Stimulated activated CD4-positive, alpha-beta T cell treated with anti-CD3 and anti-CD28 coated beads, Interleukin-2, amount 100 ng/mL, for 24 hours (primary cell): ENCODE measurements at places on chromosomes 2 and 18.

DNA sequence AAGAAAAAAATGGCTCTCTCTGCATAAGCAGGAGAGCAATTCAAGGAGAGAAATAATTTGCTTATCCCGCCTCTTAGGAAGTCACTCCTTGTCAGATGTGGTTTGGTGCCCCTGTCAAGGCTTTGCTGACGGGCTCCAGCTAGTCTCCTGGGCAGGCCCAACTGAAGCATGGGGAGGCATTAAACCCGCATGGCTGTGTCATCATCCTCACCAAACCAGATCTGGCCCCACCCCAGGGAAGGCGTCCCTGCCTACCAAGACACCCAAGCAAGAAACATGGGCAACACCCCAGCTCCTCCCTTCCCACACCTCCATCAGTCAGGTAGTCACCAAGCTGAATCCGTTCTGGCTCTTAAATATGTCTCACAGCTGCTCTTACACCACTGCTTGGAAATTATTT lies 108.0 kb downstream of the SGPP2 start:
- no peak for DNase-seq

DNA sequence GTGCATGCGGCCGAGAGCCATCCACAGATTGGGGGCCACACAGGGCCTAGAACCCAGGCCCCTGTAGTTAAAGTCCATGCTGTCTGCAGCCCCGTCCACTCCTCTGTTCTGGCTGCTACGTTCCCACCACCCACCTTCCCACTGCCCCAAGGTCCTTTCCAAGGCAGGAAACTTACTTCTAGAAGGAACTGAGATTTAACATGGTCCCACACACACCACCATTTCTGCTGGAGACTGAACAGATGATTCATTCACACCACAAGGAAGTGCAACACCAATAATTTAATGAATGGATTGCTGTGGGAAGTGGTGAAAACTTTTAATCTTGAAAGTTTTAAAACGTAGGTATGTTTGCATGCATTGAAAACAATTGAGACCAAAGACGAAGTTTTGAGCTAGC lies 95.2 kb downstream of the LBH start:
- no peak for DNase-seq

DNA sequence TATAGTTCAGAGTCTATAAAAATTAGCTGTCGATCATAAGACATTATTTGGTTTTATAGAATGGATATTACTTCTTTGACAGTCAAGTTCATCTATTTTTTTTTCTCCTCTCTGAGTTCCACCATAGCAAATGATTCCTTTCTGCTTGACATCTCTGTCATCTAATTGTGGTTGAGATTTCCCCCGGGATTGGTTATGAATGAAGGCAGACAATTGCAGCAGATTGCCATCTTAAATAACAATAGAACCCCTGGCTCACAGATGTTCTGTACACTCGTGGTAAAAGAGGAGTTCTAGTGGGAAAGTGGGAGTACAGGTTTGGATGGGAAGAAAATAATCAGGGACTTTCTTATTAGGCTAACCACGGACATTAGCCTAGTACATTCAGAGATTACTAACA lies 292.1 kb upstream of the NRXN1 start:
- no peak for DNase-seq

GRCh38 chr2:30412684-30413570 lies 34.1 kb upstream of the LCLAT1 start:
- no peak for DNase-seq

GRCh38 chr2:147989809-147990403 lies 30.6 kb downstream of the ORC4 start:
- DNase-seq: no peak

- DNase-seq: no peak
Observed at GRCh38 chr2:28164280-28164801, 228.3 kb upstream of the FOSL2 start.

DNA sequence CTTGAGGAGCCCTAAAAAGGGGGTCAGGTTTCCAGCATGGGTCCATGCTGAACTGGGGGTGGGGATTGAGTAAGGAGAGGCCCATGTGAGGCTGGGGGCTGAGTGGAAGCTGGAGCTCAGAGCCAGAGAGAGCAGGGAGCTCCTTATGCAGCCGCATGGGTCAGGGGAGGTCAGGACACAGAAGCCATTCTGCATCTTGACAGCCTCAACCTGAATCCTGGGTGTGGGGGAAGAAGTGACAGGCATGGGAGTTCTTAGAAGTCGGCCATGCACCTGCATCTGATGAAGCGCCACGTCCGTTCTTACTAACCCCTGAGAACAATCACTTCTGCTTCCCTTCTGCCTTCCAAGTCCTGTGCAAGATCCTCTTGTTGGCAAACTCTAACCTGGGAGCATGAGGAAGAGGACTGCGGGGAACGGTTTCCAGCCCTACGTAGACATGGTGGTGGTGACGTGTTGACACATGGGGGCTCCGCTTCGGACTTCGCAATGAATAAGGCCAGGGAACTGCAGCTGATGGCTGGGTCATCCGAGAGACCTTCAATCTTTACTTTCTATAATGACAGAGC lies 22.3 kb downstream of the GNLY start:
- no peak for DNase-seq

- no peak for DNase-seq
Observed at GRCh38 chr2:185618625-185619024, 120.0 kb upstream of the FSIP2 start.

DNA sequence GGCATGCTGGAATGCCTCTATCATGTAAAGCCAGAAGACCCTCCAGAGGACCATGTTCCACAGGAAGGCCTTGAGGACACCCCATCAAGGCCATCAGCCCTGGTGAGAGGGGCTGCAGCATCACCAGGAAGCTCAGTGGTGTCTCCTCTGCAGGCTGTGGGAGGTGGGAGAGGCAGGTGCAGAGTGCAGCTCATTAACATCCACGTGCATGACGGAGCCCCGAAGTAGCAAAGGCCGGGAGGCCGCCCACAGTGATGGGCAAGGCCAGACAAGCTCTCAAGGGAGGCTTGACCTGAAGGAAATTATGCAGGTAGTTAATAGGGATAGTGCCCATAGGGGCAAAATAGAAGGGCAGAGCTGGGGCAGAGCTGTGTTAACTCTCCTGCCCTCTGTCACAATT lies 30.3 kb upstream of the SMCHD1 start:
- no peak for DNase-seq

DNA sequence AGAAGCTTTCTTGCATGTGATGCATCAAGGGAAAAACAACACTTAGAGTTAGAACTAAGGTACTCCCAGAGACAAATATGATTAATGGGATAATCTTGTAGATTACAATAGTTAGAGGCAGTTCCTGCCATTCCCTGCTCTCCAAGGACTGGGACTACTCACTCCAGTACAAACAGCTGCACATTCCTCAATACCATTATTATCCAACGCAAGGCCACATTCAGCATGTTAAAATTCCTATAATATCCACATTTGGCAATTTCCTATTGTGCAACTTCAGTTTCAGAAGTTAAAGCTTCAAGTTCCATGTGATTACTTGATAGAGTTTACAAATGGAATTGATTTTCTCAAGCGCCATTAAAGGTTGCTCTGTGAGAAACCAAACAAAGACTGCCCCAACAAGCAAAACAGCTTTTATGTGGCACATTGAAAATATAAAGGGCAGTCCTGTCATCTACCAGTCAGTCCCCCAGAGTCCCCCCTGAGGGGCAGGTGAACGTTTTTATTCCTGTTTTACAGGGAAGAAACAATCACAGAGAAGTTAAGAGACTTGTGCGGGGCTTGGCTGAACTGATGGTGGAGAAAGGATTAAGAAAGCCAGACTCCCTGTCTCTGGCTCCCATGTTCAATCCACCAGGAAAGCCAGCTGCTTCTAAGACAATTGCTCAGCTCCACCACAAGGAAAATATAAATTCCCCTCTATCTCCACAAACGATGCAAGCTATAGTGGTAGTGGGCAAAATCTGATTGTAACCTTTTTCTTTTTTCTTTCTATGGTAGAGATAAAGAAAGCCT lies 72.6 kb downstream of the TXNL1 start:
- DNase-seq: no peak

DNA sequence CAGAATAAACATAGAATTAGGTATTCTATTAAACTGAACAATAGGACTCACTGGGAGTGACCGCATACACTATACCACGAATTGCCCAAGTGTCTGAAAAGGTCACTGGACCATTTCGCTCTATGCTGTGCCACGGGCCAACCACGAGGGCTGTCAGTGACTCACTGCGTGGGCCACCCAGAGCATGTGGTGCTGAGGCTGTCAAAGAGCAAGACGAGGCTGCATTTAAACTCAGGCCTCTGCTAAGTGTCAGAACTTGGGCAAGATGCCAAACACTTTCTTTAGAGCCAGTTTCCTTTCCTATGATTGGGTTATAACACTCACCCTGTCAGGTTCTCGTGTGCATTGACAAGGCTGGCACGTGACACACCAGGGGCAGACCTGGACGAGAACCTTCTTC lies 97.5 kb downstream of the SH3YL1 start:
- no peak for DNase-seq

- peak; percentile 72 for DNase-seq
Observed at GRCh38 chr18:54149078-54149697, 75.3 kb downstream of the MBD2 start.

DNA sequence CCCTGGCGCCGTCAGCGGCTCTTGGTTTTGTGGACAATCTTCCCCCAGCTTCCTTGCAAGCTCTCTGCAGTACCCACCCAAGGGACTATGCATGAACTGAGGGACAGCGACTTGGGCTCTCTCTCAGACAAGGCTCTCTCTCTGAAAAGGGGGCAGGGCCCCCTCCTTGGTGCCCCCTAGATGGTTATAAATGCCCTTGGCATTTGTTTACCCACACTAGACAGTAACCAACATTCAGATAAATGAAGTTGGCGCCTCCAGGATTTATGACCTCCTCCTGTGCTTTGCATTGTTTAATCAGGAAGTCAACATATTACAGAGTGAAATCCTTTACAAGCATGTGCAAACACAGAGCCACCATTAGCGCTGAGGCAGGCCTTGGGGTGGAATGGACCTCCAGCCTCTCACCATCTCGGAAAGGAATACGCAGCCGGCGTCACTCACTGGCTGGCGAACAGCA lies 547.4 kb upstream of the ID2 start:
- no peak for DNase-seq

DNA sequence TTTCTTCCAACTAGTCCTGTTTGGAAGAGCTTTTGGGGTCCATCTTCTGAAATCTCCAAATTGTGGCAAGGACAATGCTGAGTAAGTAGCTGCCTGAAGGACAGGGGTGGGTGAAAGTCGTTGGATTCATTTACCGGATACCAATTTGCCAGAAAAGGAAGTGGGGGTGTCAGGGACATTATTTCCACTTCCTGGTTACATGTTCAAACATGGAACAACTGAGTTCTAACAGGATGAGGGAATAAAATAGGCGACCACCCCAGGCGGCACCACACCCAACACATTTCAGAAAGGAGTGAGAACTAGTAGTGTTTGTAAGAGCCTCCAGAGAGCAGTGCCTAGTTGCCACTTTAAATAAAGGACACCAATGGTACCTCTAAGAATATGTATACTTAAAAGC lies 158.6 kb upstream of the SERTAD2 start:
- no peak for DNase-seq

- DNase-seq: no peak
Observed at GRCh38 chr2:119836455-119837142, 76.9 kb downstream of the PTPN4 start.

GRCh38 chr2:46362667-46363012 lies 65.4 kb downstream of the EPAS1 start:
- no peak for DNase-seq

DNA sequence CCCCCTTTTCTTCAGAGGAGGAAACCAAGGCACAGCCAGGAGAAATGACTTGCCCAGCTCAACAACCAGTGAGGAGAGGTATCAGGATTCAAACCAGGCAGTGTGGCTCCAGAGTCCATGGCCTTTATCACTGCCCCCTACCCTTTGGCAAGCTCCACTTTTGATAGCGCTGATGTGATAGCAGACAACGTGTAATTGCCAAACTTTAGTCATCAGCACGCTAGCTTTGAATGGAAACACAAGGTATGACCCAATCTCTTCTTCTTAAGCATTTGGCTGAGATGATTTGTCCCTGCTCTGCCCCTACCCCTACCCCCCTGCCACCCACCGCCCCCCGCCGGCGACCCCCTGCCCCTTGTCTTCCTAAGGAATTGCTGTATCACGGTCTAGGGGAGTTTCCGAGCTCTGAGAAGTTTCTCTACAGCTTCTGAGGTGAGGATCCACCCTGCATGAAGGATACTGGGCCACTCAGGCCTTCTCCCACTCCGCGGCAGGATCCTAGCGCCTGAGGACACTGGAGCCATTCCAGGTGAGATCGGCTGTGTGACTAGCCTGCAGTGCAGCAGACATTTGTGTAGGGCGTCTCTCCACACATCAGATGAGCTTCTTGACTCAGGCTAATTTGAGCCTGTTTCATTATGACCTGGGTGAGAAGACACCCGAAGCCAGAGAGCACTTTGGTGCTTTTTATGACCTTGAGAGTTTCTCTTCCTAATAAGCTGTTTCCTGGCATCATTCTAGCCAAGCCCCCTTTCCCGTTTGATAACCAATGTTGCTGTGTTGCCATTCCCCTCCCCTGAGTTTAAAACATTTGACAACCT lies 75.1 kb upstream of the MAP4K4 start:
- no peak for DNase-seq

- DNase-seq: peak; percentile 28
Observed at GRCh38 chr2:119264781-119265692, 41.4 kb downstream of the STEAP3 start.

DNA sequence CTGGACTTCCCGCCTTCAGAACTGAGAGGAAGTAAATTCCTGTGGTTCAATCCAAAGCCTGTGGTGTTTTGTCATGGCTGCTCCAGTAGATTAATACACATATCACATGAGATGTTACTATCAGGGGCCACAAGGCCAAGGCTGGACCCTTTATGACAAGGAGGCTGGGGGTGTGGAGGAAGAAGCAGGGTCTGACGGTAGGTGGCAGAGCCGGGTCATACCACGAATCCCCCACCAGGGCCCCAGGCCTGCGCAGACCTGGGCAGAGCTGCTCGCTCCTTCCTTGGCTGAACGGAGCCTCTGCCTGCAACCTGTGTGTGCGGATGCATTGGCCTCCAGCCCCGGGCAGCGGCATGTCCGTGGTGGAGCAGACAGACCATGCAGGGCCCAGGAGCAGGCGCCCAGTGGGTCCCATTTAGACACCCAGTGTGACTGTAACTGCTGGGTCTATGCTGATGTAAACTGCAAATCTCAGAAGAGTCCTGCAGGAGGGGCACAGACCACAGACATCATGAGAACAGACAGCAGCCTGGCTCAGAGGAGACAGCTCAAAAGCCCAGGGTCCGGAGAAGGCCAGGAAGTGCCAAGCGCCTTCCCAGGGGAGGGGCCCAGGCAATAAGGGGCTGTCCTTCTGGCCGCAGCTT lies 155.2 kb downstream of the PXDN start:
- DNase-seq: no peak

- DNase-seq: no peak
Observed at GRCh38 chr2:179226203-179226960, 38.2 kb downstream of the SESTD1 start.

GRCh38 chr18:23673725-23674124 lies 11.0 kb upstream of the ANKRD29 start:
- no peak for DNase-seq

- no peak for DNase-seq
Observed at GRCh38 chr2:7133521-7133920, 216.3 kb downstream of the RNF144A start.

GRCh38 chr2:238726670-238727584 lies 121.0 kb upstream of the TWIST2 start:
- DNase-seq: no peak

- DNase-seq: no peak
Observed at GRCh38 chr18:64330161-64330560, 181.3 kb upstream of the LINC00305 start.

GRCh38 chr2:79292958-79293315 lies 133.4 kb upstream of the REG3A start:
- DNase-seq: no peak

GRCh38 chr18:3016585-3017297 lies 3.8 kb upstream of the LPIN2 start:
- no peak for DNase-seq
